Body of pancreas (tissue), 4 donors: ENCODE measurements at places on chromosomes 5 and 9. TPM values are rescaled to one million over a fixed set of nuclear protein-coding genes. Genes with fewer than 3 reads are reported as not detected.

DNA sequence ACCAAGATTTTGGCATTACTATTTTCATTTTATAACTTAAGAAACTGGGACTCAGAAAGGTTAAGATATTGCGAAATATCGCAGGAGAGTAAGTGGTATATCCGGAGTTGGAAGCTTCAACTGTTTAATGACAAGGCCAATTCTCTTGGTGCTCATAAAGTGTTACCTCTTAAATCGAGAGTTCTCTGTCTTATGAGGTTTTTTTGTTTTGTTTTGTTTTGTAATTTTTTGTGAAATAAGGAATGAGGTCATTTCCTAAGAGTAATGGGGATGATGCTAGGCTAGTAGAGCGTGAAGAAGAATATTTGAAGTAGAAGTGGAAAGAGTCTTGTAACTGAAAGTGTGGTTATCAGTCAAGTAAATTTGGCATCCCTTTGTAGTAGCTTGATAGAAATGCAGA lies 183.2 kb upstream of the DAB2 start:
- DNase-seq: no peak

CYLC2 gene
- total RNA-seq: not detected

- no peak for DNase-seq
Measured at GRCh38 chr5:38107096-38107495, 151.3 kb upstream of the EGFLAM start.

DNA sequence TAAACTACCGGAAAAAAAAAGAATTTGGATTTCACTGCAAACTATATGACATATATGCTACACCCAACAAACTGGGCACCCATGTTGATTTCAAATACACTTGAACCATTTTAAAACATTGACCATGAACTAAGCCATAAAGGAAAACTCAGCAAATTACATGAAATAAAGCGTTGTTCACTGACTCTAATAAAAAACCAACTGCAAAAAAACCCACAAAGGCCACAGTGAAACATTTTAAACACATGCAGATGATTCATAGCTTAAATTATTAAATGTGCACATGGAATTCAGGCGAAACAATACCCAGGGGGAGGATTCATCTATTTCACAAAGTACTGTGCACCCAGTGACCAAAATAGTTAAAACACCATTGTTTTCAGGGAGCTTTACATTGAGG lies 33.3 kb downstream of the MTRR start:
- no peak for DNase-seq

DNA sequence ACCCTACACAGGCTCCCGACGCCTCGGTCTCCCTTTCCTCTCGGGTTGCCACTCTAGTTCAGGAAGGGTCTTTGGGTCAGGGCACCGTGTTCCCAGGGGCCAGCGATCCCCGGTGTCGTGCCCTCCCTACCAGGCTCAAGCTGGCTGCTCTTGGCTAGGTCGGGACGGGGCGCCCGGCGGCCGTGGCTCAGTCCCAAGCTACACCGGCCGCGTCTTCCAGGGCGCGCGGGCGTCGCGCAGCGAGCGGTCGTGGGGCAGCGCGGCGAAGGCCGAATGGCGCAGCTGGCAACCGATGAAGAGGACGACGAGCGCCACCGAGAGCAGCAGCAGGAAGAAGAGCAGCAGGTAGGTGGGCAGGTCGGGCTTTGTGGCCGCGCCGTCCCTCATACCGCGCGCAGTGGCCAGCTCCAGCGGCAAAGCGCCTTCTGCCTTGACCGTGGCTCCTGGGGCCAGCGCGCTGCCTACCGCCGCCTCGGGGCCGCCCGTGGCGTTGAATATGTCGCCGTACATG lies 892 bp downstream of the SMIM32 start:
- DNase-seq: no peak

ARL14EPL gene
- not detected for total RNA-seq

DNA sequence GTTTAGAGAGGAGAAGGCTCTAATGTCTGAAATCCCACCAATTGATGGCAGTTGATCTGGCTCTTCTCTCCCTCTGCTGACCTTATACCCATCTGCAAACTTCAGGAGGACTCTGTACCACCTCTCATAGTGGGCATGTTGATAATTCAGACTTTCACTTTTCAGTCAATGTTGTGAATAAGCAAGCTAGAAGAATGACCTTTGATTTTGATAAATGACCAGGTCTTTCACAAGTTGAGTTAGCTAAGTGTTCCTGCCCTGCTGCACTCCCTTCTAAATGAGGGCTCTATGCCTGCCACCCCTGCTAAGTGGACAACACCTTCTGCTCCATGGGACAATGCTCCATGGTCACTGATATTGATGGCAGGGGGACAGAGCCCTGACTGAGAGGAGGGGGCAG lies 74.7 kb downstream of the SPRY4 start:
- DNase-seq: no peak
